ENCODE measurements at places on chromosomes 1 and 21.

GRCh38 chr1:107643766-107644165 is 321.2 kb downstream of the VAV3 start:
- DNase-seq = no peak

- no peak for DNase-seq
Observed at GRCh38 chr1:246160374-246160773, 346.7 kb downstream of the SMYD3 start.

- no peak for DNase-seq
Observed at GRCh38 chr1:190429932-190430331, 47.7 kb downstream of the BRINP3 start.

GRCh38 chr1:196400478-196401451 is 207.5 kb downstream of the KCNT2 start:
- no peak for DNase-seq

- no peak for DNase-seq
Observed at GRCh38 chr21:26506956-26507355, 66.1 kb downstream of the CYYR1 start.

DNA sequence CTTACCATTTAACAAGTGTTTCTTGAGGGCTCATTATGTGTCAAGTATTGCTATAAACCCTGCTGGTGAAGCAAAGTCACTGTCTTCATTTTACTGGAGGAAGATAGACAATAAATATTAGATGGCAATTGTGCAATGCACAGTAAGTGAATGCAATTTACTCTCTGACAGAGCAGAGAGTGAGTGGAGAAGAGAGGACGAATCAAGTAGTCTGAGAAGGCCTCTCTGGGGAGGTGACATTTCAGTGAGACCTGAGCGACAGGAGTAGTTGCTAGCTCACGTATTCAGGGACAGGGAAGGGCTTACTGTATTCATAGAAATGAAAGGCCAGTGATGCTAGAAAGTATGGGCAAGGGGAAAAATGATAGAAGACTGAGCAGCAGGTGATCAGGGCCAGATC is 1.2 kb upstream of the NMNAT2 start:
- no peak for DNase-seq

GRCh38 chr1:60274422-60275290 is 201.1 kb upstream of the C1orf87 start:
- no peak for DNase-seq

GRCh38 chr1:160210561-160210960 is 5.4 kb downstream of the PEA15 start:
- DNase-seq = no peak

DNA sequence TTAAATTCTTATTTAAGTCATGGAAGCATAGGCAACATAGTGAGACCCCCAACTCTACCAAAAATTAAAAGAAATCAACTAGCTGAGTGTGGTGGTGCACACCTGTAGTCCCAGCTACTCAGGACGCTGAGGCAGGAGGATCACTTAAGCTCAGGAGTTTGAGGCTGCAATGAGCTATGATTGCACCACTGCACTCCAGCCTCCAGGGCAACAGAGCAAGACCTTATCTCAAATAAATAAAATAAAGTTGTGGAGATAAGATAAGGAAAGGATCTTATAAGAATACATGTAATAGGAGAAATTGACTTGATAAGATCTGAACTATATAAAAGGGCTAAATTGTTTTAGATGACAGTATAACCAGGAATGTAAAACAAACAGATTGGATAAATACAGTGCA is 2.3 kb upstream of the BATF3 start:
- no peak for DNase-seq

GRCh38 chr1:54335755-54336108 is 70.5 kb downstream of the SSBP3 start:
- DNase-seq = no peak

GRCh38 chr1:19447550-19447949 is 37.8 kb downstream of the CAPZB start:
- no peak for DNase-seq

DNA sequence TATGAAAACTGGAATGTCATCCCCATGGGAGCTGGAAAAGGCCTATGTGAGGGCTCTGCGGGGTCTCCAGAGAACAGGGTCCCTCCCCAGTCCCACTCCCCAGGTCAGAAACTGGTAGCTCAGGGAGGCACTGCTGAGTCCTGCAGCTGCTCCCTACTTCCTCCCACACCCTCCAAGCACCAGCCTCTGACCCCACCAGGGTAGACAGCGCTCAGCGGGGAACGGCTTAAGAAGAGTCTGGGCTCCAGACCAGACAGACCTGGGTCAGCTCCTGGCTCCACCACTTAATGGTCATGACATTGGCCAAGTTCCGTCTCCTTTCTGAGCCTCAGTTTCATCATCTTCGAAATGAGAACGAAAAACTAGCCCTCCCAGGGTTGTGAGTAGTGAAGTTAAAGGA is 7.2 kb downstream of the LRP8 start:
- DNase-seq = no peak

GRCh38 chr1:109975718-109976117 is 8.8 kb upstream of the AHCYL1 start:
- DNase-seq = no peak

DNA sequence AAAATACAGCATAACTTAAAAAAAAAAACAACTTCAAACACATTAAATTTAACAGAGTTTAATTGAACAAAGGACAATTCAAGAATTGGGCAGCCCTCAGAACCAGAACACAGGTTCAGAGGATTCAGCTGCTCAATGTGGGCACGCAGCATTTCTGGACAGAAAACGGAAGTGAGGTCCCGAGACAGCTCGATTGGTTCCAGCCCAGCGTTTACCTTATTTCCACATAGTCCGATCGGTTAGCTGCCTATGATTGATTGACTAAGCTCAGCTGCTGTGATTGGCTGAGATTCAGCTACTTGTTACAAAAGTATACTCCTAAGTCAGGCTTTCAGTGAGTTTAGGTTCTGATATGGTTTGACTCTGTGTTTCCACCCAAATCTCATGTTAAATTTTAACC is 33.3 kb downstream of the ZP4 start:
- DNase-seq = no peak

DNA sequence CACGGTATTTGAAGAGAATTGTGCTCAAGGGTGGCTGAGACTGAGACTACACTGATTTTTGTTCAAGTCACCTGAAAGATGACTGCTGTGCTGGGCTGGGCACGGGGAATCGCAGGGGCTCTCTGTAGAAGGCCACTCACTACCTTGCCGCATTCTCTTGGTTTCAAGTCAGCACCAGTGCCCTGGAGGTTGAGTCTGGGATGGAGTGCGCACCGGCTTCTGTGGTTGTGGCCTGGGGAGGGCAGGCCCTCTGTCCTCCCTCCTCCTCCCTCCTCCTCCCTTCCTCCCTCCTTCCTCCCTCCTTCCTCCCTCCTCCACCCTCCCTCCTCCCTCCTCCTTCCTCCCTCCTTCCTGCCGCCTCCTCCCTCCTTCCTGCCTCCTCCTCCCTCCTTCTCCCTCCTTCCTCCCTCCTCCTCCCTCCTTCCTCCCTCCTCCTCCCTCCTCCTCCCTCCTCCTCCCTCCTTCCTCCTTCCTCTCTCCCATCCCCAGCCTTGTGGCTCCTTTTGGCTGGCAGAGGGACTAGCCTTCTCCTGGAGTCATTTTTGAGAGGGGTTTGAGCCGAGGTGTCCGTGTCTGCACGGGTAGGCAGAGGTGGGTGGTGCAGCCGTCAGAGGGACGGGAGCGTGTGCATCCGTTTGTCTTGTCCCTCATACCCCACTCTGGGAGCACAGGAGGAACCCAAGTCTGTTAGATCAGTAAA is 9.5 kb downstream of the RER1 start:
- DNase-seq = no peak

GRCh38 chr1:214838351-214838750 is 235.4 kb downstream of the CENPF start:
- no peak for DNase-seq

- no peak for DNase-seq
Observed at GRCh38 chr1:15704526-15705183, 20.5 kb downstream of the PLEKHM2 start.

DNA sequence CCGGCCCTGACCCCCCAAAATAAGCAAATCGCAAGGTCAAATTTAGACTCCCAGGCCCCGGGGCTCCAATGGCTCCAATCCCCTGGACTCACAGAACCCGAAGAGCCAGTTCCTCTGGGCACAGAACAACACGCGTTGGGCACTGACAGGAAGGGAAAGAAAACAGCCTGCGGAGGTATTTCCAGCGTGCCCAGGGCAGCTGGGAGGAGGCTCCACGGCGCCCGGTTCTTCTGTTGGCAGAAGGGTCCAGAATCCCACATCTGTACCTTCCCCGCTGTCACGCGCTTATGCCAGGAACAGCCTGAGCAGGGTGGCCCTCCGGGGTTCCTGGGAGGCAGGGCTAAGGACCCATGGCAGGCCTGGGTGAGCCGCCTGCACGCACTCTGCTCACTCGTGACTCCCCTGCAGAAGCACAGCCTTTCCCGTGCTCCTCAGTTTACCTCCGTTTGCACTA is 85.5 kb downstream of the RIPK4 start:
- no peak for DNase-seq

DNA sequence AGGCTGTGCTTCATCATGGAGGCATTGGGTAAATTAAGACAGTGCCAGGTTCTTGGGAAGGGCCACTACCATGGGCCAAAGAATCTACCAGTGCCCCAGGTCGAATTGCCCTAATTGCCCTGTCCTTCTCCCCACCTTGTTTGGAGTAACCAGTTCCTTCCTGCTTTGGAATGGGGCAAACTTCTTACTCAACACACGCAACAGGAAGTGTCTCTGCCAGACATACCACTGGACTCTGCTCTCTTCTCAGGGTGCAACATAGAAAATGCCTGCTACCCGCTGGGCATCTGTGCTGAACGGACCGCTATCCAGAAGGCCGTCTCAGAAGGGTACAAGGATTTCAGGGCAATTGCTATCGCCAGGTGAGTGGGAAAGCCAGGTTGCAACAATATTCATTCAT is 15.8 kb downstream of the CDA start:
- no peak for DNase-seq

GRCh38 chr1:184878002-184878401 is 96.3 kb downstream of the NIBAN1 start:
- DNase-seq = no peak

DNA sequence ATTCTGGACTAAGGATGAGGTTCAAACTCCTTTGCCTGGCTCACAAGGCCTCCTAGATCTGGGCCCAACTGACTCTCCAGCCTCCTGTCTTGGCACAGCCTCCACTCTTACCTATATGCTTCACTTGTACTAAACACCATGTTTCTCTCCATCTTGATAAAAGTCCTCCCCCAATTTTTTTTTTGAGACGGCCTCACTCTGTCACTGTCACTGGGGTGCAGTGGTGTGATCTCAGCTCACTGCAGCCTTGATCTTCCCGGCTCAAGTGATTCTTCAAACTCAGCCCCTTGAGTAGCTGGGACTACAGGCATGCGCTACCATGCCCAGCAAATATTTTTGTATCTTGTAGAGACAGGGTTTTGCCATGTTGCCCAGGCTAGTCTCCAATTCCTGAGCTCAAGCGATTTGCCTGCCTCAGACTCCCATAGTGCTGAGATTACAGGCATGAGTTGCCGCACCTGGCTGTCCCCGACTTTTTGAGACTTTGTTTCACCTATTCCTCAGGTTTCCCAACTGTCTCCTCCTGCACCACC is 39.7 kb downstream of the CD34 start:
- no peak for DNase-seq

DNA sequence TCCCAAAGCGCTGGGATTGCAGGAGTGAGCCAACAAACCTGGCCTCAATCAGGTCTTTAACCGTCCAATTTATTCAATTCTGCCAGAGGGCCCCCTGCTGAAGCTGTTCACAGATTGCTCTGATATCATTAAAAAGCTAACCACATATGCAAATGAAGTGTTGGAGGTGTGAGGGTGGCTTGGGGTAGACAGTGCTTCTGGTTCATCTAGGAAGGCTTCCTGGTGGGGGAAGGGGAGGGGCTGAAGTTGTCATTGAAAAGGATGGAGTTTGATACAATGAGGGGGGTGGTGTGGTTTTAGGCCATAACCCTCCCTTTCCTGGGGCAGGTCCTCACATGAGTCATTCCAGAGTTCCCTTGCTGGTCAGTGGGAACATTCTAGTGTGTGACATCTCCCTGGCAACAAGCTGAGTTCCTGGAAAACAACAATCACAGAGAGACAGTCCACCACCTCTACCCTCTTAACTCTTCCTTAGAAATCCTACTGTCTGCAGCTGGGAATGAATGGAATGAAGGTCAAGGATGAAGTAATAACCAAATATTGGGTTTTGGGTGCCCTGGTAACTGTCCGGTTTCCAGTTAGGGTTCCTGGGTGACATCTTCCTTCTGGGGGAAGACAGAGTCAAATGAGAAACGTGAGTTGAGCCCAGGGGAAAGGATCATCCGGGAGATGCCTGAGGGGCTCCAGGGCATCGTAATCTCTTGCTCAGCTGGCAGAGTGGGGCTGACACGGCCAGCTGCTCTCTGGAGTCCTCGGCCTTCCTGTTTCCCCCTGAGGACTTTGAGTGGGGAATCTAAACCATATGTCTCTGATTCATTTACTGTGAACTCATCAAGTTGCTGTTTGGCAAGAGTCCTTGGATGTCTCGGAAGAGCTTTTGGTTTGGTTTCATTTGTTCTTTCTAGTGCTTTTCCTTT is 32.2 kb downstream of the BATF3 start:
- DNase-seq = no peak

- DNase-seq = no peak
Observed at GRCh38 chr1:9877962-9878361, 32.1 kb downstream of the CTNNBIP1 start.

- DNase-seq = no peak
Observed at GRCh38 chr1:118210051-118210722, 25.2 kb upstream of the SPAG17 start.

- no peak for DNase-seq
Observed at GRCh38 chr1:59293206-59293605, 3.7 kb upstream of the FGGY start.

DNA sequence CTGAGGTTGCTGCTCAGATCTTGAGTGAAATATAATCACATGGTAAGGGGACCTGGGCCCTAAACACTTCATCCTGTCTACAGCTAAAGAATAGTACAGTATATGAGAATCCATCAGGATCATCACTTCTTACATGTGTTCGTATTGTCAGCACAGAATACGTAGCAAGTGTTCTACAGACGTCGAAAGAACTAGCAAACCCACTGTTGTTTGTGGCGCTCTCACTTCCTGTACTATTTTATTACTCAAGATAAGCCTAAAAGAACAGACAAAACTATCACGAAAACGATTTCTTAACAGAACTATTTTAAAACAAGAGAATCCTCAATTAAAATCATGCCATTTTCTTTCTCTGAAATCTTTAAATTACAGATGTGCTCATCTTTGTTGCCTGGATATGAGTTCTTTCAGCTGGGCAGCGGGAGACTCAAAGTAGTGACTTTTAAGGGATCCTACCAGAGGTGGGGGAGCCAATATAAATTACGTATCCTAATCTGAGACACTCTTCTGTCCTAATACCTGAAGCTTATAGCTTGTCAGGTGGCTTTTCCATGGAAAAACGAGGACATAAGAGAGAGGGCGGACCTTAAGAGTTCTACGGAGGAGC is 724 bp downstream of the ST7L start:
- DNase-seq = peak; percentile 32

- no peak for DNase-seq
Observed at GRCh38 chr1:212759683-212760082, 31.9 kb downstream of the NSL1 start.

DNA sequence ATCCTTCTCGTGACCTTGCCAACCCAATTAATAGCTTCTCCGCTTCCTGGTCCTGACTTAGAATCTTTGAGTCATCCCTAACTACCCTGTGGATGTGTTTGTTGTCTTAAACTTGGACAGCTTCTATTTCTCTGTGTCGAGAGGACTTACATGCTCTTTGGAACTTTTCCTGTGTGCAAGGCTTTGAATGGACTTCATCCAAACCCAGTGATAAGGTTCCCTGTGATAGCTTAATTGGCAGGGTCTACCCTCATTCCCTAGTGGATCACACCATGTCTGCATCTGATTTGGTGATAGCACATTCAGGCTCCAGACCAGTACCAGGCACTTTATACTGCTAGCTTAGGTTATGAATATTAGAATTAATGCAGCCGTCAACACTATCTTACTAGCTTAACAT is 378.2 kb upstream of the KAZN start:
- no peak for DNase-seq

Measured in NCI-H1105 treated with DMSO at 0.1 percent for 48 hours (cell line).